ELF-1 (cell line): ENCODE measurements at places on chromosomes 1 and 21.
A peak's percentile ranks its signal among the peaks of the same experiment; 100 is the strongest.

GRCh38 chr1:56472860-56473259 lies 106.5 kb downstream of the PLPP3 start:
- DNase-seq = no peak

DNA sequence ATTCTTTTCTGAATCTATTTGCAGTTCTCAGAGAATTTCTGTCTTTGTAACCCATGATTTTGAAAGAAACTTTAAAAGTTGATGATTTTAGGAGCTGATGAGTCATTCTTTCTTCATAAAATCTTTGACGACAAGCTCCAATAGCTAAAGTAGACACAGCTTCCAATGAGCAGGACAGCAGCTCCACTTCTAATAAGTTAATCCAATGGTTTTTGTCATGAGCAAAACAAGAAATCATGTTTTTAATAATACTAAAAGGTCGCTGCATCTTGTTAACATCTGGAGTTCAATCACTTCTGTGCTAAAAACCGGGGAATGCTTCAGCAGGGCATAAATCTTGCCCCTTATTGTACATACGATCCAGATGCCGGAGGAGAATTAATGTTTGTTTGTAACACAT lies 48.9 kb upstream of the GORAB start:
- no peak for DNase-seq

GRCh38 chr1:206912445-206913095 lies 9.2 kb downstream of the FCMR start:
- DNase-seq = peak; percentile 62

- no peak for DNase-seq
These were observed 83.0 kb downstream of the ZSWIM5 start for GRCh38 chr1:45123358-45123757.

DNA sequence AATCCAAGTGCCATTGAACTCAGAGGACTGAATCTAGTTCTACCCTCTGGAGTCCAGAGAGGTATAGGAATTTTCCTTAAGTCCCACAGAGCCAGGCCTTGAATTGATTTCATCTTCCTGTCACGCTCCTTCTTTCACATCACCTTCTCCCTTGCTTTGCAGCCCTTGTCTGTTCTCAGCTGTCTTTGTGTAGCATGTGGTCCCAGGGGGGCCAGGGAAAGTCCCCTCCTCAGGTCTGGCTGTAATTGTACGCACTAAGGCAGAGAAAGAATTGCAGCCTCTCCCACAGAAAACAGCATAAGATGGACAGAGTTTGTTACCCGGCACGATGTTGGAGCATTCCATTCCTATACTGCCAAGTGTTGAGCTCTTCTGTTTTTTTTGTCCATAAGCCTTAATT lies 153.6 kb downstream of the FAM78B start:
- DNase-seq = no peak

- no peak for DNase-seq
These were observed 147.8 kb upstream of the ATP1B1 start for GRCh38 chr1:168958562-168959289.

GRCh38 chr21:44532712-44533111 lies 7.3 kb downstream of the KRTAP10-1 start:
- no peak for DNase-seq

GRCh38 chr1:167762061-167762746 lies 40.4 kb downstream of the MPZL1 start:
- no peak for DNase-seq

GRCh38 chr1:44855742-44856141 lies 12.7 kb upstream of the PTCH2 start:
- no peak for DNase-seq

DNA sequence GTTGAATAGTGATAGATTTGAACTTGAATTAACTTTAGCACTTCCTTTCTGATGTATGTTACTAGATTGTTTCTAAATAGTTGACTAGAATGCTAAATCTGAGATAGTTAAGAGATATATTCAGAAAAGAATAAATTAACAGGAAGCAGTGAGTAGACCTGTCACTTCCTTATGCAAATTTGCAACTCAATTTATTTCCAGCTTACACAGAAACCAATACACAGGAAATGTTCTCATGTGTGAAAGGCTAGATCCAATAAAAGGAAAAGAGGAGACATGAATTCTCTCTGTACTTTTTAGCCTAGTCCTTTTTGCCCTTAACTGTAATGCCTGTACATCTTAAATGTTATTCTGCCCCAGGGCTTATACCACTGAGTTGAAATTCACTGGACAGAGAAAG lies 522.3 kb downstream of the COL11A1 start:
- no peak for DNase-seq

GRCh38 chr1:44733365-44733764 lies 2.4 kb upstream of the RNU5D-1 start:
- DNase-seq = no peak

DNA sequence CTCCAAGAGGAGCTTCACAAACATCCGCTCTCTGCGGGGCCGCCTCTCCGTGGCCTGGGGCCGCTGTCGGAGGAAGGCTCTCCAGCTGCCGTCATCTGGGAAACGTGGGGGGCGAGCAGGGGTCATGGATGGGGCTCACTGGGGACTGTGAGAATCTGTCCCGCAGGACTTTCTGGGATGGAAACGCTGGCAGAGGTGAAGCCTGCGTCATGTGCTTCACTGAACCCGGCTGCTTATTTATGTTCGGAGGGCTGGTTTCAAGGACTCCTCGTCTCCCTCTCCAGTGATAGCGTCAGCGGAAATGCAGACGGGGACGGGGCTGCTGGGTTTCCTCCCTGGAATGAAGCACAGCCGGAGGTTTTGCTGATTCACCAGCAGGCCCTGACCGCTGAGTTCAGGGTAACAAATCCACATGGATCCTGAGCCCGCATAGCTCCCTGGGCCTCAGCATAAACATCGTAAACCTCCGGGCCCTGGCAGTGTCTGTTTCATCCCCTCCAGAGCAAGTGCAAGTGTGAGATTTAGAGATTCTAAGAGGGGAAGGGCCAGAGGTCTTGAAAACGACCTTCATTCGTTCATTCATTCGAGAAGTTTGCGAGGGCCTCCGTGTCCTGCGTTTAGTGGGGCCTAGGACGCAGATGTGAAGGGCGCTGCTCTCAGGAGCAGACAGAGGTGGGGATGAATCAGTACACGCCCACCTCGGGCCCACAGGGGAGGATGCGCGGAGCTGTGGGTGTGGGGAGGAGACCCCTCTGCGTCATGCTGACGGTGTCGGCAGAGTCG lies 7.0 kb upstream of the POFUT2 start:
- peak; percentile 89 for DNase-seq

DNA sequence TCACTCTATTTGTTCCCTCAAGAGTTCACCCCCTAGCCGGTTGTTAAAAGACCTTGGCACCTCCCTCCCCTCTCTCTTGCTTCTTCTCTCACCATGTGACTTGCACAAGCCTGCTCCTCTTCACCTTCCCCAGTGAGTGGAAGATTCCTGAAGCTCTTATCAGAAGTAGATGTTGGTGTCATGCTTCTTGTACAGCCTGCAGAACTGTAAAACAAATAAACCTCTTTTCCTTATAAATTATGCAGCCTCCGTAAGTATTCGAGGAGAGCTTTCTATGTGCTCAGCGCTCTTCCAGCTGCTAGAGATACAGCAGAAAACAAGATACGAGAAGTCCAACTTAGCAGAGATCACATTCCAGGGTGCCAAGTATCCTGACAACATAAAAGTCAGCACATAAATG lies 147.0 kb upstream of the RUNX1 start:
- no peak for DNase-seq

DNA sequence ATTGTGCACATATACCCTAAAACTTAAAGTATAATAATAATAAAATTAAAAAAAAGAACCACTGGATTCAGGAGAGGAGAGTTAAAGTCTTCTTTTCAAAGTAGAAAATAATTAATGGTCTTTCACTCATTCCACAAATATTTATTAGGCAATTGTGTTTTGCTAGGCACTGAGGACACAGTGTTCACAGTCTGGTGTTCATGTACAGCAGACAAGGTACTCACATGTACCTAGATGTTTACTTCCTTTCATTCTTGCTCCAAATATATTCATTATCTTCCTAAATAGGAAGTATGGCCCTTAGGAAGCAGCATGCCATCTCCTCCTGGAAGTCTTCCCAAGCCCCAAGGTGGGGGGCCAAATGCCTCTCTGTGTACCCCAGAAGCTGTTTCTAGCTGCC lies 265.0 kb downstream of the NPHP4 start:
- DNase-seq = no peak

DNA sequence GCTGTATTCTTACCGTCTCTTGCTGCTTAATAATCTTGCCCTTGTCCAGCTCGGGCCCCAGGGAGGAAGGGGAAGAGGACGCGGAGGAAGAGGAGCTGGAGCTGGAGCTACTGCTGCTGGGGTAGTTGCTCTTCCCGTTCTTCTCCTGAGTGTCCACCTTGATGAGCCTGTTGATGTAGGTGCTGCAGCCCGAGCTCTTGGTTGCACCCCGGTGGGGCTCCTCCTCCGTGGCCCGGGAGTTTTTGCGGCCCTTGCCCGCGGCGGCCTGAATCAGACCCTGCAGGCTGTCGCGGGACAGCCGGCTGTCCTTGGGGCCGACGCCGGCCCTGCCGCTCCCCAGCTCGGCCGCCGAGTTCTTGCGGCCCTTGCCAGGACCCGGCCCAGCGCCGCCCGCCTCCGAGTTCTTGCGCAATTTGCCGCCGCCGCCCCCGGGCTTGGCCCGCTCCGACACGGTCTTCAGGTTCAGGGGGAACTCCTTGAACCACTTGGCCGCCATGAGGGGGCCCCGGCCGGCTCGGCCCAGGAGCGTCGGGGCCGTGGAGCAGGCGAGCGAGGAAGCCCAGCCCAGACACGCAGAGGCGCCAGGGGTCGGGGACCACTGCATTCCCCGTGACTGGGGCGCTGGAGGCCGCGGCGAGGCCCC lies 475 bp upstream of the TDRD10 start:
- peak; percentile 53 for DNase-seq

DNA sequence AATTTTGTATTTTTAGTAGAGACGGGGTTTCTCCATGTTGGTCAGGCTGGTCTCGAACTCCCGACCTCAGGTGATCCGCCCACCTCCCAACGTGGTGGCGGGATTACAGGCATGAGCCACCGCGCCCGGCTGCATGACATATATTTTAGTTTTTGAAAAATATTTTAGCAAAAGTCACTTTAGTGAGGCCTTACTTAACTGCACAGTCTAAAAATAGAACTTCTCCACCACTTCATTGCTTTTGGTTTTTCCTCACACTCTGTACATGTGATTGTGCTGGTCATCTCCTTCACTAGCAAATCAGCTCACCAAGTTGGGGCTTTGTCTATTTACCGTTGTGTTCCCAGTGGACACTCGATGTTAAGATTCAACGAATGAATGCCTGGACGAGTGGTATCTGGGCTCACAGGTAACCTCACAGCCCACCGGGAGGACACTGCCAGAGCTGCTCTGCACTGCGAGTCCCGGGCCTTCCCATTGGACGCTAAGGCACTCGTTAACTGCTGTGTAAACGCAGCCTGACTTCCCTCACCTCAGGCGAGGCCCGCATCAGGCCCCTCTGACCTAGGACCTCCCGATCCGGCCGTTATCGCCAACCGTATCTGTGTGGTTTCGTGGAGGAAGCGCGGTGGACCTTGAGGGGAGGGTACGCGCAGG lies 14.0 kb upstream of the ZNF692 start:
- peak; percentile 91 for DNase-seq

DNA sequence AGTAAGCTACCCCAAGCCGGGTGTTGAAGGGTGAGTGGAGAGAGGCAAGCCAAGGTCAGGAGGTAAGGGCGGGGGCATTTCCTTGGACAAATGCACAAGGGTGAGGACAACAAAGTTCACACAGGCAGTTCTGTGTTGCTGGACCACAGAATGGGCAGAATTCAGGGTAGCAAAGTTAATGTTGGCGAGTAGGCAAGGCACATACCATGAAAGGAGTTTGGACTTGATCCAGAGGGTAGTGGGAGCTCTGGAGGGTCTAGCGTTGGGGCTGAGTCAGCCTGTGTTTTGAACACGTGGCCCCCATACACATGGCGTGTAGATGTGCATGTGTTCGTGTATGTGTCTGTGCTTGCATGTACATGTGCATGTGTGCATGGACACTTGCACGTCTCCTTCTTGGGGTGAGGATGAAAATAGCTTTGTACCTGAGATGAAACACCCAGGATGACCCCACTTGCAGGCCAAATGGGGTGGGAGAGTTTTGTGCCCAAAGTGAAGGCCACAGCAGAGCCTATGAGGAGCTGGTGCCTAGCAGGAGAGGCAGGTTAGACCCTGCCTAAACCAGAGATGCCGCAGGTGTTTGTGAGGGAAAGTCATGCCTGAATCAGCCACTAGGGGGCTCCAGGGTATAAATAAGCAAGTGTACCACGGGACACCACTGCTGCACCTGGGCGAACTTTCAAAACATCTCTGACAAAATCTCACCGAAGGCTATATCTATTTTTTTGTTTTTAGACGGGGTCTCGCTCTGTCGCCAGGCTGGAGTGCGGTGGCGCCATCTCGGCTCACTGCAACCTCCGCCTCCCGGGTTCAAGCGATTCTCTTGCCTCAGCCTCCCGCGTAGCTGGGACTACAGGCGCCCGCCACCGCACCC lies 21.8 kb downstream of the SLC27A3 start:
- peak; percentile 87 for DNase-seq

- no peak for DNase-seq
These were observed 1.6 kb downstream of the TP53BP2 start for GRCh38 chr1:223843934-223844786.
